Lower lobe of right lung (tissue), 2 donors: ENCODE measurements at places on chromosomes 13 and 19. TPM values are rescaled to one million over a fixed set of nuclear protein-coding genes. Genes with fewer than 3 reads are reported as not detected.

DNA sequence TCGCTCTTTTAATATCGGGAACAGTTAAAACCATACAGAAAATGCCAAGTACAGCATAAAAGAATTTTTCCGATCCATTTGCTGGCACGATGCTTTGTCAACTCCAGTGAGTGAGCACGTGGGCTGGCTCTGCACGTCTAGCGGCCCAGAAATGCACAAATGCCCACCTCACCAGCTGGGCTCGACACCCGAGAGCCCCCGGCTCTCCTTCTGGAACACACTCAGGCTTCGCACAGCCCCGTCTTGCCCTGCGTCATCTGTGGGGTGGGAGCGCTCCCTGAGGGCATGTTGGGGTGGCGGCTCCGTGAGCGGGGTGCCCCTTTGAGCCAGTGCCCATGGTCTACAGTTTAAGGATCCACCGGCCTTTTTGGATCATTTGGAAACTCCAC lies 24.5 kb downstream of the ATP4B start:
- DNase-seq, result peak; percentile 28

GZMM gene
- total RNA-seq, result 3.6 TPM

KISS1R gene
- not detected for total RNA-seq

GRCh38 chr13:66994517-66995202 lies 235.5 kb downstream of the PCDH9 start:
- no peak for DNase-seq

- DNase-seq, result no peak
These were observed 7.4 kb downstream of the PTOV1 start for GRCh38 chr19:49858088-49858985.

DNA sequence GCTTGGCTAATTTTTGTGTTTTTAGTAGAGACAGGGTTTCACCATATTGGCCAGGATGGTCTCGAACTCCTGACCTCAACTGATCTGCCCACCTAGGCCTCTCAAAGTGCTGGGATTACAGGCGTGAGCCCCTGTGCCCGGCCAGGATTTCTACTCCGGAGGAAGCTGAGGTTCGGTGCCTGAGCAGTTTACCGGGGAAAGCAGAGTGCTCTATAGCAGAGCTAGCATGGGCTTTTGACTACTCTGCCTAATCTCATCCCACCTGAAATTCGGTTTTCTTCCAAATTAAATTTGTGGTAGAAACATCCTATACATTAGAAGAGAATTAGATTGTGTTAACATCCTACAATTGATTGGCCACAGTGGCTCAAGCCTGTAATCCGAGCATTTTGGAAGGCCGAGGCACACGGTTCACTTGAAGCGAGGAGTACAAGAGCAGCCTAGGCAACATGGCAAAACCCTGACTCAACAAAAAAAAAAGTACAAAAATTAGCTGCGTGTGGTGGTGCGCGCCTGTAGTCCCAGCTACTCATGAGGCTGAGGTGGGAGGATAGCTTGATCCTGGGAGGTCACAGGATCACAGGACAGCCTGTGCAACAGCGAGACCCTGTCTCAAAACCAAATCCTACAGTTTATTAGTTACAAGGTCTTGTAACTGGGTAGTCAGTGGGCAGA lies 1.6 kb downstream of the RPL13A start:
- no peak for DNase-seq

- DNase-seq, result no peak
These were observed 574.2 kb downstream of the MYO16 start for GRCh38 chr13:109203587-109203986.

GRCh38 chr13:25232937-25233515 lies 54.3 kb downstream of the MTMR6 start:
- DNase-seq, result no peak

DNA sequence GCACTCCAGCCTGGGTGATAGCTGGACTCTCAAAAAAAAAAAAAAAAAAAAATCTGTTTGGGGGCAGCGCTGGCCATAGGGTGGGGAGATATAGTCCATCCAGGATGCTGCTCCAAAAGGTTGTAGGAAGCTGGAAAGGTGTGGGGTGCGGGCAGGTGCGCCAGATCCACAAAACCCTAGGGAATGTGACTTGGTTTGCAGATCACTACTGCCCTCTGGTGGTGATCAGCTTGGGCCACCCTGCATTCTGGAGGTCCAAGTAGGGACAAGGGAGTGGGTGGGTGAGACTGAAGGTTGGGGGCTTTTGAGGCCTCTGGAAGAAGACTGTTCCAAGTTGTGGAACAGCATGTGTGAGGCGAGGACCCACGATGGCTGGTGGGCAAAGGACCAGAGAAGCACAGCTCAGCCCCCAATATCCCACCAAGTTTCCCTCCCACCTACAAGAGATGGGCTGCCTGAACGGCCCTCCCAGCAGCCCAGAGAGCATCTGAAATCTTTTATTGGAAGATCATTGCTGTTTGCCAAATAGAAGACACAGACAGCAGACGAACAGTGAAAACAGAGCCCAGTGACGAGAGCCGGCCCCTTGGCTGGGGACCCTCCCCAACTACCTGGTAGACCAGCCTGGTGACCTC lies 10.4 kb upstream of the TYK2 start:
- DNase-seq, result peak; percentile 70

- no peak for DNase-seq
These were observed 83.8 kb downstream of the UQCRFS1 start for GRCh38 chr19:29129148-29129547.

- no peak for DNase-seq
These were observed 6.8 kb downstream of the LHFPL6 start for GRCh38 chr13:39596176-39596575.

DNA sequence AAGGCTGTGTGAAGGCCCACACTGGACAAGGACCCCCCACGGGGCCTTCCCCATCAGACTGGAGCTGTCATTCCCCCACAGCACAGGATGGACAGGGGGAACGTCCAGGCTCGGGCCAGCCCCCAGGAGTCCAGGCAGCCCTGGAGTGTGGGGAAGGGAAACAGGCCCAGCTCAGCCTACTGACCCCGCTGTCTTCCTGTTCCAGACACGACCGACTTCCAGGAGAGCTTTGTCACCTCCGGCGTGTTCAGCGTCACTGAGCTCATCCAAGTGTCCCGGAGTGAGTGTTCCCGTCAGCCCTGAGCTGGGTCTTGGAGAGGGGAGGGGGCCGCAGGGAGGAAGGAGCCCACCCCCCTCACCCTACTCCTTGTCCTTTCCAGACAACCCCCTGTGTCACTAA lies 47.0 kb downstream of the SMIM24 start:
- DNase-seq, result no peak

GRCh38 chr13:53885997-53886396 lies 857.4 kb downstream of the OLFM4 start:
- DNase-seq, result no peak

DNA sequence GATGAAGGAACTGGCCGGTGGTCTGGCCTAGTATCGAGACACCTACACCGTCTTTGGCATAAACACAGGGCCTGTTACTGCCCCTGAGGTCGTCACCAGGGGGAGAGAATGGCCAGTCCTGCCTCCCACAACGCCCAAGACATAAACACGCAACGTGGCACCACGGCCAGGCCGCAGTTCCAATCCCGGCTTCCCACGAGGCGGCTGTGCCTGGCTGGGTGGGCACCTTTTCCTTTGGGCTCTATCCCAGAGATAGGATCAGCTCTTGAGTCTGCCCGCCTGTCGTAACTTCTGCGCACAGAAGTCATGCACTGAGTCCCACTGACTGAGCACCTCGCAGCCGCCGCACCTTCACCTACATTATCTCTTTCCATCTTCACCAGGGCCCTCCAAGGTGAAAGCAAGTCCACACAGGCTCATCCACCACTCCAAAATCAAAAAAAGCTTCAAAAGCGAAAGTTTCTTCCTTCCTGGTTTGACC lies 1.1 kb downstream of the MIER2 start:
- no peak for DNase-seq

LILRB4 gene
- total RNA-seq, result 43.7 TPM

KCNN1 gene
- total RNA-seq, result not detected

DNA sequence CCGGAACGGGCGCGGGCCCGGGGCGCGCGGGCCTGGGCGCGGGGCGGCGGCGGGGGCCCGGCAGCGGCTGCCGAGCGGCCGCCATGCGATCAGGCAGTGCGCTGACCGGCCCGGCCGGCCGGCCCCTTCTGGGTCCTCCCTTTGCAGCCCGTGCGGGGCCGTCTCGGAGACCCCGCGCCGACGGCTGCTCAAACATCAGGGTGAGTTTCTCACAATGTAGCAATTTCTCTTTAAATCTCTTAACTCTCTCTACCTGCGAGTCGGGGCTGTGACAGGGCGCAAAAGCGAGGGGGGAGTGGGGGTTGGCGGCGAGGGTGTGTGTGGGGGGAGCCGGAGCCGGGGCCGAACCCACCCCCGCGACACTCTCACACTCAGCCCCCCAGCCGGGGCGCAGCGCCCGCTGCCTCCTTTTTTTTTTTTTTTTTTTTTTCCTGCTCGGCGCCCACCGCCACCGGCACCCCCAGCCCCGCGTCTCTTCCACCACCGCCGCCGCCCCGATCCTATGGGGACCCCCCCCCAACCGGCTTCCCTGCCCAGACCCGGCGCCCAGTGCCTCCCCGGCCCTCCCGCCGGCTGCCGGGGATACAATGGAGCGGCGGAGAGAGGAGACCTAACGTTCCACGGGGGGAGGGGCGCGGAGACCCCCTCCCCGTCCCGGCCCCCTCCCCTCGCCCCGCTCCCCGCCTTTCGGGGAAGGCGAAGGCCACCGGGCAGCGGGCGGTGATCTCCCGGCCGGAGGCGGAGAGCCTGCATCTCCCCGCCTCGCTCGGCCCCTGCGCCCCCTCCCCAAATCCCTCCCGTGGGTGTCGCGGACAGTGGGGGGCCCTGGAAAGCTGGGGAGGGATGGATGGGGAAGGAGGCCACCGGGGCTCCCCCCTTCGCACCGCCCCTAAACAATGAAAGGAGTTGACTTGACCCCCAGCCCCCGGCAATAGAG lies at the start of gene BICRA:
TSS of gene BICRA (plus strand) at position 166 of the 937 bp plus-strand sequence. CDS start 64,441 bp downstream, outside the sequence.
- DNase-seq, result peak; percentile 91

GRCh38 chr19:7674010-7675005 lies 2.6 kb upstream of the MCEMP1 start:
- peak; percentile 89 for DNase-seq

GRCh38 chr19:5623397-5624017 lies 624 bp downstream of the SAFB start:
- DNase-seq, result no peak

DNA sequence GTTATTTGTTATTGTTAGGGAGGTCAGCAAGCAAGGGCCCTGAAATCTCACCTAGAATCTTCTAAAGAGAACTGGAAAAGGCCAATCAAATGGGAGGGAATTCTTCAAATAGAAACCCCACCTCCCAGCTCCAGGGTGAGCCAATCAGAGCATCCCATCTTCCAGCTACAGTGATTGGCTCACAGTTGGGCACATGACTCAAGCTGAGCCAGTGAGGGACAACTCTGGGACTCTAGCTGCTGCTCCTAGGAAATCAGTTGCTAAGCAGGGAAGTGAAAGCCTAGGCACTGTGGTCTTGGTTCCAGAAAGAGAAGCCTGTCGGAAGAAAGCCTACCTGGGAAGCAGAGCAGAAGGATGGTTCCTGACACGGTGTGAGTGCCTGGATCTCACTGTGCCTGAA lies 13.4 kb downstream of the TM6SF2 start:
- DNase-seq, result no peak

FCGBP gene
- 95.3 TPM for total RNA-seq

DNA sequence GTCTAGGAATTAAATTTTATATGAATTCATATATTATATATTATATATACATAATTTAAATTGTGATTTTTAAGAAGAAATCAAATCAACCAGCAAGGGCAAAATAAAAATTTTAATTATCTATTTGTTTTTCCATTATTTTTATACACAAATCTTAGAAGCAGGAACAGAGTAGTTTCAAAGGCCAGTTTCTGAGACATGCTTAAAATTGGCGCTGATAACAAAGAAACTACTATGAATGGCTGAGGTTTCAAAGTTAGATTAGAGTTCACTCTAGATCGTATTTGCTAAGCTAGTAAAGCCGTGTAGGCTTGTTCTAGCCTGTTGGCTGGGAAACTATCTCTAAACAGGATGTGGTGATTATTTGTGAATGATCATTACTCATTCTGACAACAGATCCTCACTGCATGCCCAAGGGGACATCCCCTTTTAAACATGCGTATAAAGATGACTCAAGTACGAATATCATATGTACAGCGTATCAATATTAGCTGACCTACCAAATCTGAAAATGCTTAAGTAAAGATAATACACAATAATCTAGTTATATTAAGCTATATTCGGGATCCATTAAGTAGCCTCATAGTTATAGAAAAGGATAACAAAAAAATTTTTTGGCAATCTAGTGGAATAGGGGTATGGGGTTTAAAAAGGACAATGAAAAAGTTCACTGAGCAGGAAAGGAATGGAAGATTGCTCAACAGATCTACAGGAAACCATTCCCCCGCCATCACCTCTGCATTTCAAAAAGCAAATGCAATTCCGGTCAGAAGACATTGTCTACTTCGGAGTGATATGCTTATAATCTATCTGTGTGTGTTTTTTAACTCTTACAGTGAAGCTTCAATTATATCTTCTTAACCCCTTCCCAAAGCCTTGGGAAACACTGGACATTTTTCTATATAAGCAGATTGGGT lies 150.1 kb downstream of the SHISA2 start:
- DNase-seq, result no peak

- DNase-seq, result no peak
These were observed 17.5 kb downstream of the MIPEP start for GRCh38 chr13:23871616-23872220.

MUC16 gene
- total RNA-seq, result 2.2 TPM

KLK3 gene
- not detected for total RNA-seq

DNA sequence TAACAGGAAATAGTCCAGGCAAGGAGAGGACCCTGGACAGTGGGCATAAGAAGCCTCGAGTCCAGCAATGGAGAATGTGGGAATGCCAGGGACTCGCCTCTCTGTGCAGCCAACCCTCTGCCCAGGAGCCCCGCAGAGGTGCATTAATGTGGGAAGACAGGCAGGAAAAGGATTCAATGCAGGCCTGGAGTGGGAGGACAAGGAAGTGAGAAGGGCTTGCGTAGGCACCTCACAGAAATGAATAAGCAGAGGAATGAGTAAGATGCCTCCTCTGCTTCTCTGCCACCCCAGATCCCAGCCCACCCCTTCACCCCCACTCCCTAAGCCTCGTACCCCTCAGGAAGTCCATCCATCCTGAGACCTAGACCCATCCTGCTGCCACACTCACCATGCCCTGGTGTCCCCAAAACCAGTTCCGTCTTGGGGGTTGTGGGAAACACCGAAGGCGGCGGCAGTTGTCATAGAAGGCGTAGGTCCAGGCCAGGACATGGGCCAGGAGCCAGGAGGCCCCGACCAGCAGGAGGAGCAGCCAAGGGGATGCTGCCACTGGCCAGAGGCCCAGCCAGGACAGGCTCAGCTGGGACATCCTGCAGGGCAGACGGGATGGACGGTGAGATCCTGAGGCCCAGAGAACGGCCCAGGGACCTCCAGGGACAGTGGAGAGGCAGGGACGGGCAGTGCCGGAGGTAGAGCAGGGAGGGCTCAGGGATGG lies 692 bp downstream of the CYP4F2 start:
- no peak for DNase-seq

GRCh38 chr13:99911965-99912566 lies 59.5 kb downstream of the ZIC5 start:
- DNase-seq, result no peak

SDHAF1 gene
- total RNA-seq, result 14.4 TPM

ZNF865 gene
- total RNA-seq, result 16.5 TPM

GRCh38 chr19:7792281-7792680 lies 29.2 kb downstream of the CLEC4M start:
- no peak for DNase-seq

PSG6 gene
- total RNA-seq, result not detected

DENND1C gene
- 15.1 TPM for total RNA-seq

- no peak for DNase-seq
These were observed 1.3 kb upstream of the PTOV1 start for GRCh38 chr19:49849433-49850220.

ZNF506 gene
- total RNA-seq, result 24.5 TPM

- peak; percentile 49 for DNase-seq
These were observed 507 bp downstream of the ALG5 start for GRCh38 chr13:36998624-36999041.

- DNase-seq, result no peak
These were observed 3.1 kb downstream of the NCAN start for GRCh38 chr19:19214892-19215291.
